ENCODE measurements at places on chromosomes 11 and 22.

DNA sequence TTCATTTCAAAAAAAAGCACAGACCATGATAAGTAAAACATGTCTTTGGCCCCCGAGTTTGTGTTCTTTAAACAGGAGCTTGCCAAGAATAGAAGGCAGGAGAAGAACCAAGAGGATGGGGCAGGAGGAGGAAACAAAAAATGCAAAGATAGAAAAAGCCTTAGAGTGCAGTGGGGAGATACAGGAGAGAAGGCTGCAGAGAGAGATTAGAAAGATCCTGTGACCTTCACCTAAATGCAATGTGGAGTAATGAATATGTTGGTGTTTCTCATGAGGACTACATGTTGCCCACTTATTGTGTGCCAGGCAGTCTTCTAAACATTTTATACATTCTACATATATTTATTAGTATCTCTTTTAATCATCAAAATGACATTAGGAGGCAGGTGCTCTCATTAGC, 2.3 kb upstream of the APLNR start:
- no peak for DNase-seq

- DNase-seq = no peak
These were observed 88.6 kb downstream of the TEAD1 start for GRCh38 chr11:12762696-12763324.

DNA sequence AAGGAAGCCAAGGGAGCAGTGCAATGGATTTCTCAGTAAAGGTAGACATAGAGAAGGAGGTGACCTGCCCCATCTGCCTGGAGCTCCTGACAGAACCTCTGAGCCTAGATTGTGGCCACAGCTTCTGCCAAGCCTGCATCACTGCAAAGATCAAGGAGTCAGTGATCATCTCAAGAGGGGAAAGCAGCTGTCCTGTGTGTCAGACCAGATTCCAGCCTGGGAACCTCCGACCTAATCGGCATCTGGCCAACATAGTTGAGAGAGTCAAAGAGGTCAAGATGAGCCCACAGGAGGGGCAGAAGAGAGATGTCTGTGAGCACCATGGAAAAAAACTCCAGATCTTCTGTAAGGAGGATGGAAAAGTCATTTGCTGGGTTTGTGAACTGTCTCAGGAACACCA, 6.6 kb downstream of the TRIM22 start:
- DNase-seq = no peak

GRCh38 chr11:30016588-30017363, at the start of gene KCNA4:
Gene KCNA4 (minus strand): TSS chr11:30017030. CDS start chr11:30012678, 4,352 bp downstream.
- no peak for DNase-seq

DNA sequence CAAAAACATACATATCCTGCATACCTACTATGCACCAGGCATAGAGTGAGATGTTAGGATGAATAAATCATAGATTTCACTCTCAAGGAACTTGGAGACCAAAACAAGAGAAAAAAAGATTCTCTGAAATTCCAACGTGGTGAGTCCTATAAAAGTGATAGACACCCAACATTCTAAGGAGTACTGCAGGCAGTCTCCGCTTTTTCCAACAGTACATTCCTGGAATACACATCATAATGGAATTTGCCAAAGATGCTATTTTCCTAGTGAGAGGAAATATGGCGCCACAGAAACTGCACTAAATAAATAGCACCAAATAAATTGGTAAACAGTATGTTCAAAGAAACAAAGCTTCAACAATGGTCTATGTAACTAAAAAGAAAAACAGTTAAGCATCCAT, 6.0 kb downstream of the TMEM123 start:
- DNase-seq = no peak
